ENCODE measurements at places on chromosomes 5 and 9.
A peak's percentile ranks its signal among the peaks of the same experiment; 100 is the strongest.

GRCh38 chr9:121316852-121317373, 49.0 kb downstream of the GSN start:
- no peak for DNase-seq

GRCh38 chr9:108383796-108384195, 472.0 kb downstream of the ACTL7B start:
- DNase-seq, result no peak

- DNase-seq, result no peak
These were observed 139.8 kb downstream of the APBA1 start for GRCh38 chr9:69532396-69532795.

DNA sequence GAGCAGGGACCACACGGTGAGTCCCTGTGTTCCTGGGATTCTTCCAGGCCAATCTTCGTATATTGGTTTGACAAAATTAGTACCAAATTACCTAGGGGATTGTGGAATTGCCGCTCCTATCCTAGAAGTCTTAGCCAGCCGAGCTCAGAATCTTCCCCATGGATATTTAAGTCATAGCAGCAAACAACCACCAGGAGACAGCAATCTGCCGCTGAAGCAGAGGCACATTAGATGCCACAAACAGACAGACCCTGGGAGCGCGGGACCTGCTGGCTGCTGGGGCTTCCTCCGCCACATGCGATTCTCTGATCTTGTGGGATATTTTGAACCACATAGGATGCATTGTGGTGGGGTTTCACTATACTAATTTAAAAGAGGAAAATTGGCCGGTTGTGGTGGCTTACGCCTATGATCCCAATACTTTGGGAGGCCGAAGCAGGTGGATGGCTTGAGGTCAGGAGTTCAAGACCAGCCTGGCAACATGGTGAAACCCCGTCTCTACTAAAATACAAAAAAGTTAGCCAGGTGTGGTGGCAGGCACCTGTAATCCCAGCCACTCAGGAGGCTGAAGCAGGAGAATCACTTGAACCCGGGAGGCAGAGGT, 31.7 kb upstream of the ZBTB43 start:
- no peak for DNase-seq

DNA sequence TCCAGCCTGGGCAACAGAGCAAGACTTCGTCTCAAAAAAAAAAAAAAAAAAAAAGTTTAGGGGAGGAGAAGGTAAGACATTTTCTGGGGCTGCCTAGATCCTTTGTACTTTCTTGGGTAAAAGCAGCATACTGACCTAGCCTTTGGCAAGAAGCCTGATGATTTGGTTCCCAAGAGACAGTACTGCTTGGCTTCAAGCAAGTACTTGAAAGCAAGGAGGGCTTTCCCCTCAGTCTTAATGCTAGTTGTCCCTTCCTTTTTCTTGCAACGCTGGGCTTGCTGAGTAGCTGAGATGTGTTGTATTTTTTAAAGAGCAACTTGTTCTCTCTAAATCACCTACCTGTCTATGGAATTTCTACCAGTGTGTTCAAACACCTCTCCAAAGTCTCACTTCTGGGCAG, 76.2 kb downstream of the INSYN2B start:
- DNase-seq, result no peak

DNA sequence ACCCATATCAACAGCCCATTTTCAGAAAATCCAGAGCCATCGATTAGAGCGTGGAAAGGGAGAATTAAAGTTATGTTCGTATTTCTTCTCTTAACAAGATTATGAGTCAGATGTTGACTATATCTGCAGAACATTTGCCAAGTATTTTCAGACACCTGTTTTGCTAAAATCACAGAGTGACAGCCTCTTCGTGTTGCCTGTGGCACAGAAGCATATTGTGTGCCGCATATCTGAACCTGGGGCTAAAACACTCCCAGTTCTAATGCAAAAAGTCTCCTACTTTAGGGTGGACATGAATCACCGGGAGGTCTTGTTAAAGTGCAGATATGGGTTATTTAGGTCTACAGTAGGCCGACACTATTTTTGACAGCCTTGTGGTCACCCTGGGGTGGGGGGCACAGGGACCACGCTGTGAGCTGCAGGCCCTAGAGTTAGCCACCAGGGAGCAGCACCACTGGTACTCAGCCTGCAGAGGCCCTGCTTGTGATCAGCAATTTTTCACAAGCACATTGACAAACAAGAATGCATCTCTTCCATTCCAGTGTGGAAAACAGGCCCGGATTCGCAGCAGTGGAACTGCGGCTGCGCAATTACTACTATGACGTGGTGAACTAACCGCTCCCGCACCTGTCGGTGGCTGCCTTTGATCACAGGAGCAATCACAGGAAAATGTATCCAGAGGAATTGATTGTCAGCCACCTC, 93.5 kb downstream of the SYK start:
- DNase-seq, result peak; percentile 30

DNA sequence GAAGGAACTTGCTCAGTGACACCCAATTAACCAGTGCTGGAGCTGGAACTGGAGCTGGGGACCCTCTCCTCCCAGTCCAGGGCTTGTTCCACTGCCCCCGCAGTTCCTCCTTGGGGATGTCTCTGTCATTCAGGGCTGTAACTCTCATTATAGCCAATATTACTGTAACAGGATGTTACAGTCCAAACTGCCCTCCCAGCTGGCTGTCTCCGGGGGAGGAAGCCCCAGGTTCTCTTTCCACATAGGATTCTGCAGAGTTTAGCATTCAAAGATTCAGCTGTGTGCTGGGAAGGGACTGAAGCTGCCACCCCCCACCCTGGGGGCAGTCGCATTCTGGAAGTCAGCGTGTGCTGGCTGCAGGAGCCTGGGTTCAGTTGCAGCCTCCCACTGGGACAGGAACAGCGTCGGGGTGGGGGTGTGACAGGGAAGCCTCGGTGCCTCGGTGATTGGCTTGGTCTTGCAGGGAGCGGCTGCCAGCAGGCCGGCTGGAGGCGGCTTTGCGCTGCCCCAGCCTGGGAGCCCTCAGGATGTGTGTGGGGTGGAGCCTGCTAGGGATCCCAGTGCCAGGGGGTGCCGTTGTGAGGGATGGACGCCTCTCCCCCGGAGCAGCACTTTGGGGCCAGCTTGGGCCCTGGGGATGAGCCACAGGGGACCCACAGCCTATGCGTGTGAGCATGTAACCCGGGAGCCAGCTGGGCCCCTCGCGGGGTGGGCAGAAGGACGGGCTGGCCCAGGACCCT, 101.1 kb downstream of the RGS3 start:
- DNase-seq, result no peak

DNA sequence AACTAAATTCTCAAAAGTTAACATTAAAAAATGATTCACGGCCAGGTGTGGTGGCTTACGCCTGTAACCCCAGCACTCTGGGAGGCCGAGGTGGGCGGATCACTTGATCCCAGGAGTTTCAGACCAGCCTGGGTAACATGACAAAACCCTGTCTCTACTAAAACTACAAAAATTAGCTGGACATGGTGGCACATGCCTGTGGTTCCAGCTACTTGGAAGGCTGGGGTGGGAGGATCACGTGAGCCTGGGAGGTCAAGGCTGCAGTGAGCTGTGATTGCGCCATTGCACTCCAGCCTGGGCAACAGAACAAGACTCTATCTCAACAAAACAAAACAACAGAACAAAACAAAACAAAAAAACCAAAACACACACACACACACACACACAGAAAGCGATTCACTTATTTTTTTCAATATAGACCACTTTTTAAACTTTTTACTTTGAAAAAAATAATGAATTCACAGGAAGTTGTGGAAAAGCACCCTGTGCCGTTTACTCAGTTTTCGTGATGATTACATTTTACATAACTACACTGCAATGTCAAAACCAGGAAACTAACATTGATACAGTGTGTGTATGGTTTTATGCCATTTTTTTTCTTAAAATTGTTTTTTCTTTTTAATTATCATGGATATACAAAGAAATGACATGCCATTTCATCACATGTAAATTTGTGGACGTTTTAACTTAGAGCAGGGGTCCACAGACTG, 73.7 kb downstream of the TENT4A start:
- DNase-seq, result no peak

- DNase-seq, result no peak
These were observed 41.1 kb downstream of the ACTBL2 start for GRCh38 chr5:57441557-57441956.

- DNase-seq, result no peak
These were observed 57.8 kb downstream of the TMC1 start for GRCh38 chr9:72579190-72579589.

GRCh38 chr5:100904259-100904861, 1.3 kb upstream of the ST8SIA4 start:
- peak; percentile 70 for DNase-seq

DNA sequence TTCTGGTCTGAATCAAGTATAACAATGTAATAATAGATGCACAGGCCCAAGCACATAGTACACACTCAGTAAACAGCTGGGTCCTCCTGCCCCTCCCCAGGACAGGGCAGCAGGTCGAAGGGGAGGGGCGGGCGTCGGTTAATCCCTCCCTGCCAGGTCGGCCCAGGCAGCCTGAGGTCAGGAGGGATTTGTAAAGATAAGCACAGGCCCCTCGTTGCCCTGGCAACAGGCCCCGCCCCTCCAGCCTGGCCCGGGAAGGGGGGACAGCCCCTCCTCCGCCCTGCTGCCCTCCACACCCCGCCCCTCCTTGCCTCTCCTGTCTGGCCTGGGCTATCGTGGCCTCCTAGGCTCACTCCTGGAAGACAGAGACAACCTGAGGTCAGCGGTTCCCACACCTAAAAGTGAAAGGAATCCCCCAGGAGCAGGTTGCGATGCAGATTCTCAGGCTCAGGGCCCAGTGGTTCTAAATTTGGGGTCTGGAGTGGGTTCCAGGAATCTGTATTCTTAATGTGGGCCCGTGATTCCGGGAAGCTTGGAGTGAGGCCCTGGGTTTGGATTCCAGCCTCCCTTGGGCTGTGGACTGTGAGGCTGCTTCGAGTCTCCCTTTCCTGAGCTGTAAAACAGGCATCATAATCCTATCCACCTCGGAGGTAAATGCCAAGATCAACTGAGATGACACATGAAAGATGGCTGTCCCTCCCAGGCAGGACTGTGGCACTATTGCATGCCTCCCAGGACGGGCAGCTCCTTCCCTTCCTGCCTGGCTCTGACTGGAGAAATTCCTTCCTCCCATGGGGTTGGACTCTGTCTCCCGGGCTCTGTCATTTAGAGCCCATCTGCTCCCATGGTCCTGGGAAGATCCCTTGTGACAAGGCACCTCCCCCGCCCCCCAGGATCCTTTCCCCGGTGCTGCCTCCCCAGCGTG, 4.4 kb downstream of the CRB2 start:
- peak; percentile 57 for DNase-seq

GRCh38 chr5:103224118-103224893, 34.3 kb upstream of the MACIR start:
- peak; percentile 30 for DNase-seq

DNA sequence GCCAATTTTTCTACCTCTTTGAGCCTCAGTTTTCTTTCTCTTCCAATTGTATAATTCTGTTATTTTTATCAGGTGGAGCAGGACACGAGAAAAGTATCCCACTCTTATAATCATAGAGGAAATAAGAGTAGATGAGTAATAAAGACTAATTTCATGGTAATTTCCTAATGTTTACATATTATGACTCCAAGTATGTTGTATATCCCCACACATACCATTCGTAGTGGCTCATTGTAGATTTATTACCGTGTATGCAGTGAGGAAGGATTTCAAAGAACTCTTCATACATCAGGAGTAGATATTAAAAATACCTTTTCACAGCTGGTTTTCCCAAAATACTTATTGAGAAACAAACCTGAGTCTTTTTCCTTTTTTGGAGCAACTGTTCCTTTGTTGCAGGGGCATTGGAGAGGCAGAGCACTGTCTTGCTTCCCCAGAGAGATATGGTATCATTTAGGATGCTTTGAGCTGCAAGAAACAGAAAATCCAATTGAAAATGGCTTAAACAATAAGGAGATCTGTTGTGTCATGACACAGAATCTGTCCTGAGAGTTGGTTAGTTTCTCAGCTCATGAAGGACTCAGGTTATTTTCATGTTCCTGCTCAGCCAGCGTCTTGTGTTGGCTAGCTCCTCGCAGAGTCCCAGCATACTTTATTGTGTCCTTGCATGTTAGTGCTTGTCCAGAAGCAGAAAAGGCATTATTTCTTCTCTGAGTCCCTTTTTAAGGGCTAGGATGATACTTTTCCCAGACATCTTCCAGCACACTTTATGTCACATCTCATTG, 291.2 kb downstream of the ARHGAP26 start:
- no peak for DNase-seq

DNA sequence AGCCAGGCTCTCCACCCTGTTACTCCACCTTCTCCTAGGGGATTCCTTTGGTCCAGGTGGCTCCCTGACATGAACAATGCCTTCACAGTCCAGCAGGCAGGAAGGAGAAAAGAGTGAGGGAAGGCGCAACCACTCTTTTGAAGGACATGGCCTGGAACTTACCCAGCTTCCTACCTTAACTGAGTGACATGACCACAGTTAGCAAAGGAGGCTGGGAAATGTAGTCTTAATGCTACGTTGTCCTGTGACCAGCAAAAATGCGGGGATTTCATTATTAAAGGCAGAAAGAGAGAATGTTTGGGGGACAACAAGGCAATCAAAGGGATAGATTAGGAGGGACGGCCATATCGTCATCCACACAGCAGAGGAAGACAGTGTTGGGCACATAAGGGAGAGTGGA, 100.3 kb upstream of the ERCC6L2 start:
- DNase-seq, result no peak

- DNase-seq, result no peak
These were observed 19.7 kb downstream of the CPEB4 start for GRCh38 chr5:173907686-173908371.

DNA sequence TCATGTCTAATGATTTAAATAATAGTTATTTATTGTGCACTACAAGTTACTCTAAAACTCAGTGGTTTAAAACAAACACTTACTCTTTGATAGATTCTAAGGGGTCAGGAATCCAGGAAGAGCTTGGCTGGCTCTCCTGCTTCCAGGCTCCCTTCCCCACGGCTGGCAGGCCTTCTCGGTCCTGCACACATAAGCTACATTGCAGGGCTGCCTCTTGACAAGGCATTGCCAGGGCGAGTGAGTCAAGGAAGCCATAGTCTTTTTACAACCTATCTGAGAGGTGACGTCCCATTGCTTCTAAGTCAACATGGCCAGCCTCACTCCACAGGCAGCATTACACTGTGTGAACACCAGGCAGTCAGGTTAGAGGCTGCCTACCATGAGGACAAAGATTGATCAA, 119.8 kb downstream of the AUH start:
- DNase-seq, result no peak

DNA sequence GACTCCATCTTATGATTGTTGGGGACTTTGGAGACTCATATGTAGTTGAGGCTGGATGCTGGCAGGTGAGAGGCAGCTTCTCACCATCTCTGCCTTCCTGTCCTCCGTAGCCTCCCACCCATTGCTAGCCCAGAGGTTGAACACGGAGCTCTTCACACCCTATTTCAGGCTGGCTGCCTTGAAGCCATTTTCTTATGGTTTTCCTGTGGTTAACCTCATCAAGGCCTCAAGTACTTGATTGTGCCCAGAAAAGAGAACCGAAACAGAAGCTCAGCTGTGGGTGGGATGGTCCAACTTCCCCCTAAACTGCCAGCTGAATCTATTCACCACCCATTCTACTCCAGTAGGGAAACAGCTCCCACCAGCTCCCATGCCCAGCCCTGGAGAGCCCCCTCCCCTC, 102.9 kb downstream of the LIFR start:
- peak; percentile 46 for DNase-seq

Measured in activated T-cell treated with anti-CD3 and anti-CD28 coated beads, Interleukin-2, amount 50 U/mL, for 48 hours (primary cell).